ENCODE measurements at places on chromosomes 5 and 9.

DNA sequence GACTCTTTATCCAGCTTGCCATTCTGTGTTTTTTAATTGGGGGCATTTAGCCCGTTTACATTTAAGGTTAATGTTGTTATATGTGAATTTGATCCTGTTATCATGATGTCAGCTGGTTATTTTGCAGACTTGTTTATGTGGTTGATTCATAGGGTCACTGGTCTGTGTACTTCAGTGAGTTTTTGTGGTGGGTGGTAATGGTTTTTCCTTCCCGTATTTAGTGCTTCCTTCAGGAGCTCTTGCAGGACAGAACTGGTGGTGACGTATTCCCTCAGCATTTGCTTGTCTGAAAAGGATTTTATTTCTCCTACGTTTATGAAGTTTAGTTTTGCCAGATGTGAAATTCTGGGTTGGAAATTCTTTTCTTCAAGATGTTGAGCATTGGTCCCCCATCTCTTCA, 381.1 kb downstream of the MAN2A1 start:
- DNase-seq = no peak

GRCh38 chr5:147036691-147037245, 158.2 kb upstream of the PPP2R2B start:
- no peak for DNase-seq

DNA sequence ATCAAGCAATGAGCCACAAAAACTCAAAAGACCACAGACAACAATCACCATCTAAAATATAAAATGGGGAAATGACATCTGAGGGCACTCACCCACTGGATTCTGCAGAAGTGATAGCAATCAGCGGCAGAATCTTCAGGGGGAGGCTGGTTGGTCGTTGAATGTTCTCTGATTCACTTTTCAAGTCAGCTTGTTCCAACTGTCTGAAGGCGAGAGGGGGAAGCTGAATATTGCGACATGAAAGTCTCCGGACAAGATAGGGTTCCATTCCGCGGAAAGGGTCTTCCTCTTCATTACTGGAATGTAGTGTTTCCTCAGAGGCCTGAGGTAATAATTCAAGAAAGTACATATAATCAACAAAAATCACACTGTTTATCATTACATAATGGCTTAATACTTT, 94.9 kb upstream of the PDE4D start:
- no peak for DNase-seq

DNA sequence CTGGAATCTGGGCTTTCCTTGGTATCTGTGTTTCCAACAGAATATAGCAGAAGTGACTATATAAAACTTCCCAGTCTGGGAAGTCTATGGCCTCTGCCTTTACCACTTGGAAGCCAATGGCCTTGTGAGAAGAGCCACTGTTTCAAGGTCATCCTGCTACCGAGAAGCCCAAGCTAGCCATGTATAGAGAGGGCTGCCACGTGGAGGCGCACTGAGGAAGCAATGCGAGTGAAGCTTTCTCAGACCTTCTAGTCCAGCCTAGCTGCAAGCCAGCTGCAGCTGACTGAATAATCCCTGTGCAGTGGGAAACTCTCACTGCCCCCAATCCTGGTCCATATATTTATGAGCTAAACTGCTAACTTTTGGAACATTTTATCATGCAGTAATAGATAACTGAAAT, 661.8 kb upstream of the RIOK2 start:
- DNase-seq = no peak

- DNase-seq = no peak
Measured at GRCh38 chr5:76715736-76716455, at the start of gene F2R. F2R (plus strand) TSS chr5:76716126; CDS start chr5:76716308, 182 bp downstream.

GRCh38 chr9:115032296-115032695, 85.7 kb downstream of the TNC start:
- DNase-seq = no peak

DNA sequence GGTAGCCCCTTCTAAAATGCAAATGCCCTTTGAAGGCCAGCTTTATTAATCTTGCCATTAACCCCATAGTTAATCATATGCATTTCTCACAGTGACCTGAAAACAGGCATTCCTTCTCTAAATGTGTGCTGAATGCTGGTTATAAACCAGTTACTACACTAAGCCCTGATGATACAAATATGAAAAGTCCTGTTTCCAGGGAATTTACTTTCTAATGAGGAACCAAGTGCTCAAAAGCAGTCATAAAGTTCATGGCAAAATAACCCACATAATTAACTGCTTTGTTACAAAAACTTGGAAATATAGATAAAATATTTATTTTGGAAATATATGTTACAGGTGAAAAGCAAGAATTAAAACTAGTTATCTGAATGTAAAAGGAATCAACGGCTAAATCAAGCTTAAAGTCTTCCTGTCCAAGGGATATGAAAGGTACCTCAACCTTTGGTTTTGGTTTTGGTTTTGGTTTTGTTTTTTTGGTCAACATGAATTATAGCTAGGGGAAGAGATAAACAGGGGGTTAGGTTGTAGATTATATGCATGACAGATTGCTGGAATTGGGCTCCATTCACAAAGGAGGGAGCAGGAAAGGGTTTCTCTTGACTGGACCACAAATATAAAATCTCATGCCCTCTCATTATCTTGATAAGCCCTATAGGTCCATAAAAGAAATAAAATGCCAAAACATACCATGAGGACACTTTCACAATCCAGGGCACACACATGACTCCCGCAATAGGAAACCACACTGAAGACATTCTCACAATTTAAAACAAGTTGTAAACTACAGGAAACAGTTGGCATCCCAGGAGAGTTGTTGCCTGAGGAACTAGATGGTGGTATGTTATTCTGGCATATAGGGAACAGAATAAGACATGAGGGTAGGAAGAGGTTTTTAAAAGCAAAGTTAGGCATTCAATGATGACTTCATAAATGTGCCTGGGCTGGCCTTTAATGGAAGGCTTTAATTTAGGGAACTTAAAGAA, 46.7 kb upstream of the MACIR start:
- DNase-seq = no peak

DNA sequence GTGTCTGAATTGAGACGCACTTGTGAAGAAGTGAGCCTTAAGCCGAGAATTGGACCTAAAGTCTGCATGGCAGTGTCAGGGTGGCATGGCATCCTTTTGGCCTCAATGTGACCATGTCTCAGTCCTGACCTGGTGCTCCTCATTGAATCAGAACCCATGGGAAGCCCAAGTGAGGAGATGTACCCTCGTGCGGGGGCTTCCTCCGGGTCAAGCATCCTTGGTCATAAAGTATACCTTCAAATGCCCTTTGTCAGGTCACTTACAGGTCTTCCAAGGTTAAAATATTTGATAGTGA, 202.2 kb downstream of the GADD45G start:
- no peak for DNase-seq

DNA sequence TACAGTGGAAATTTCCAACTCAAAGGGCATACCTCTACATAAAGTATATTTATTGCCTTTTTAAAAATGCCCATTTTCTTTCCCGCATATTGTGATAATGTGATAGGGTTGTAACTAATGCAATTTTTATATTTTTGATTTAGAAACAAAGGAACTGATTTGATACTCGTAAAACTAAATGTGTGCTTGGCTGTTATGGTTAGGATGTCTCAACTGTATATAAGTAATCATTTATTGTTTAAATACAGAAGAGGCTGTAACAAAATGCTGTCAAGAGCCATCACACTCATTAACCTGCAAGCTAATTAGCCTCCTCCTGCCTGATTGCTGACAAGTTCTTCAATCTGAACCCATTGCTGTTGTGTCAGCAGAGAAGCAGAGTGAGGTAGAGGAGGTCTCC, 149.2 kb downstream of the PBX3 start:
- DNase-seq = no peak

DNA sequence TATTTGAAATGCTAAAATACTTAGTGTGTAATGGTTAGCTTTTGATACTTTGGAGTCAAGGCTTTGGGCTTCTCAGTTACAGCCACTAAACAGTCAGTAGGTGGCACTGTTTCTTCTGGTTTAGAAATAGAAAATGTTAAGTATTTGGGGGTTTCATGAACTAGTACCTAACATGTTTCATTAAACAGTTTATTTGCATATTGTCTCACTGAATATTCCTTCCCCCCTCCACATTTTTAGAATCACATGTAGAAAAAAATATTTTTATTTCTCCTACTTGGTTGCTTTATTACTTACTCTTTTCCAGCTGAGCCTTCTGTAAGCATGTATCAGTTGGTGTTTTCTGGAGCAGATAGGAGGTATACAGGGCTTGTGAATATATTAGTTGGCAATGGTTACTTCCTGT, 48.0 kb downstream of the IPO11 start:
- DNase-seq = no peak

- DNase-seq = no peak
Measured at GRCh38 chr9:135036861-135037465, 50.5 kb upstream of the OLFM1 start.

DNA sequence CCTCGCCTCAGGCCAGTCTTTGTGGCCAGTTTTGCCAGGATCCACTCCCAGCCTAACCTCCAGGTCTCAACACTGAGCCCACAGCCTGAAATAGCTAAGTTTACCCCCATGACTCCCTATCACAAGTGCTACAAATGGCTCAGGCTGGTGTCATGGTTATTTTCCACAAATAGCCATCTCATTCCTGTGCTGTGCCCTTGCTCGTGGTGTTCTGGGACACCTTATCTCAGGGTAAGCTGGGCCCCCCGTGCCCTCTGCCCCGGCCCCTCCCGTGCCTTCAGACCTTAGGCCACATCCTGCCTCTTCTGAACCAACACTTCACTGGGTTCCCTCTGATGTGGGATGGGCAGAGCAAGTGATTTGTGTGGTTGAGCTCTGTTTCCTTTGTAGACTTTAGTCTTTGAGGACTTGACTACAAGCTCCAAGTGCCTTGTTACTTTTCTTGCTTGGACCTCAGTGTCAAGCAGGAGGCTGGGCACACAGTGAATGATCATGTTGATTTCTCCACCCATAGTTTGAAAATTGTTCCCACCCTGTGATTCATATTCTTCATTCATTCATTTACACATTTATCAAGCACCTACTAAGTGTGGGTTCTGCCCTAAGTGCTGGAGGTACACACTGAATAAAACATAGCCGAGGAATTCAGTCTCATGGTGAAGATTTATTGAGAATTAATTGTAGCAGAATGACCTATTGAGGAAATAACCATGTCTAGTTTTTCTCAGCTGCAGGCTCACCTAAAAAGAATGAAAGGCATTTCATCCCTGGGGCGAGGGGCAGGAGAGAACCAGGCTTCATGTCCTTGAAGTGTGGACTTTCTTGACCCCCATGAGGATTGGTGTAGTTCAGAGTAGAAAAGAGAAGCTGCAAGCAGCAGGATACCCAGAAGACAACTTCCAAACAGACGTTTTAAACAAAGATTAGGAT, 84.5 kb upstream of the CTNNA1 start:
- no peak for DNase-seq

DNA sequence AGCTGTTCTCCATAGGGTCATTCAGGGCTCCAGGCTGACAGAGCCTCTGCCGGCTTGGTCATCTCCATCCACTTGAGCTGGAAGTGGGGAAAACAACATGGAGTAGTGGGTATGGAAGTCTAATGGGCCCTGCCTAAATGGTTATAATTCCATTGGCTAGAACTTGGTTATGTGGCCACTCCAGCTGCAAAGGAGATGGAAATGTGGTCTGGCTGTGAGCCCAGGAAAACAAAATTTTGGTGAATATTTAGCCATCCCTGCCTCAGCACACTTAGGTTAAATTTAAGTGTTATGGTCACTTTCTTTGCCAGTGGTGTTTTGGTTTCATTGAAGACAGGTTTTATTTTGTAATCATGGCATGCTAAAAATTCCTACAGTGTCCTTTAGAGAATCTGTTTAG, 112.3 kb downstream of the SMARCA2 start:
- no peak for DNase-seq

DNA sequence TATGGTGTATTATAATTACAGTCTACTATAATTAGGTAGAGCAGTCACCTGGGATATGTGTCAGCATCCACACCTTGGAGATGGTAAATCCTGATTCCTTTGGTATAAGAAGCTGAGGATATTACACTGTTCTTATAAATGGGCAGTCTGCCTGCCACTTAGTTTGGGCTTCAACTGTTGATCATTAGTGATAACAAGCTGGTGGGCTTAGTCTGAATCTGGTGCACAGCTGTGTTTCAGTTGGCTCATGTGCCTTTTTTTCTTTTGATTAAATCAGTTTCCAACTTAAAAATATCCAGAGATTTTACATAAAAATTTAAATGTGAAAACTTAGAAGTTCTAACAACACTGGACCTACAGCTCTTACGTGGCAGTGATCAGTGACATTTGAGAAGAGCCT, 21.2 kb downstream of the LVRN start:
- no peak for DNase-seq

DNA sequence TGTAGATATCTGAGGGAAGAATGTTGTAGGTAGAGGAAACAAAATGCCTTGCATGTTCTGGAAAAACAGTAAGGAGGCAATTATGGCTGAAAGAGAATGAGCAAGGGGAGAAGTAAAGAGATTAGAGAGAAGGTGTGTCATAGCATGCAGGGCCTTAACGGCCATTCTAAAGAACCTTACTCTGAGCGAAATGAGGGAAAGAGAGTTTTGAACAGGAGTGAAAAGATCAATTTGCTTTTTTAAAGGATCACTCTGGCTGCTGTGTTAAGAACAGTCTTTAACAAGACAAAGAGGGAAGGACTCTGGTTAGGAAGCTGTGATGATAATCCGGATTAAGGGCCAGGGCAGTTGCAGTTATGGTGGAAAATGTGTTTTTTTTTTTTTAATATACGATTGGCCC, 22.6 kb downstream of the PTBP3 start:
- no peak for DNase-seq

GRCh38 chr5:87074934-87075541, 192.6 kb upstream of the RASA1 start:
- no peak for DNase-seq

GRCh38 chr5:85304524-85304923, 919.8 kb upstream of the EDIL3 start:
- DNase-seq = no peak

GRCh38 chr9:3887221-3887653, 361.4 kb upstream of the RFX3 start:
- no peak for DNase-seq

- DNase-seq = no peak
Measured at GRCh38 chr9:124029617-124030016, 18.0 kb downstream of the LHX2 start.

All from non-pigmented ciliary epithelial cell (primary cell).